AG10803 (cell line): ENCODE measurements at places on chromosomes 4 and X.

GRCh38 chrX:84340968-84341367 lies 153.0 kb upstream of the RPS6KA6 start:
- peak; percentile 31 for DNase-seq

DNA sequence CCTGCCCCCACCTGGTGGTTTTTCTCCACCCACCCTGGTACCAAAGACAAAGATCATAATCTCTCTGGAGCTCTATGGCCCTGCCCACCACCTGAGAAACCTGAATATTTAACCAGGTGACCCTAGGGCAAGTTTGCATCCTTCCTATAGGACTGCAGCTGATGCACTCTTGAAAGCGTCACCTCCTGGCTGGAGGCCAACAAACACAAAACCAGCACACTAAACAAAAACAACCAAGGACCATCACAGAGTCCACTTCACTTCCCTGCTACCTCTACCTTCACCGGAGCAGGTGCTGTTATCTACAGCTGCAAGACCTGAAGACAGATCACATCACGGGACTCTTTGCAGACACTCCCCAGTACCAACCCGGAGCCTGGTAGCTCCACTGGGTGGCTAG lies 296.7 kb upstream of the FGF13 start:
- no peak for DNase-seq

- DNase-seq = no peak
These were observed 259.7 kb downstream of the BMPR1B start for GRCh38 chr4:95017305-95018064.

GRCh38 chr4:11098461-11098860 lies 330.2 kb downstream of the HS3ST1 start:
- DNase-seq = no peak

DNA sequence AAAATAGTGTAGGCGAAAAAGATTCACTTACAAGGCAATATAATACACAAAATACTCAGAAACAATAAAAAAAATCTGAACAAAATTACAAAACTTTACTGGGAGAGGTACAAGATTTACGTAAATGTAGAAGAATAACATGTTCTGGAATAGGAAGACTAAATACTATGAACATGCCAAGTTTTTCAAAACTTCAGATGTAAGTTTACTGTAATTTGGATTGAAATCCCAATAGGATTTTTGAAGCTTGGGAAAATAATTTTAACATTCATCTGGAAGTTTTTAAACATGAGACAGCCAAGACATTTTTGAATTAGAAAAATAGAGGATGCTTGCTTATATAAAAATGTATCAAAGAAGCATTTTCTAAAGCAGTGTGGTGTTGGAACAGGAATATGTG lies 30.5 kb upstream of the CT83 start:
- no peak for DNase-seq
